Osteocyte (in vitro differentiated cells): ENCODE measurements at places on chromosomes 6 and 20. TPM values are rescaled to one million over a fixed set of nuclear protein-coding genes. Genes with fewer than 3 reads are reported as not detected.

- peaks cover 4% of the 10 kb centered on the region for H3K4me1 ChIP-seq
- DNase-seq = no peak
- no peaks in the 10 kb centered on the region for H3K27me3 ChIP-seq
Measured at GRCh38 chr6:153849072-153849779, 189.8 kb upstream of the OPRM1 start.

DNA sequence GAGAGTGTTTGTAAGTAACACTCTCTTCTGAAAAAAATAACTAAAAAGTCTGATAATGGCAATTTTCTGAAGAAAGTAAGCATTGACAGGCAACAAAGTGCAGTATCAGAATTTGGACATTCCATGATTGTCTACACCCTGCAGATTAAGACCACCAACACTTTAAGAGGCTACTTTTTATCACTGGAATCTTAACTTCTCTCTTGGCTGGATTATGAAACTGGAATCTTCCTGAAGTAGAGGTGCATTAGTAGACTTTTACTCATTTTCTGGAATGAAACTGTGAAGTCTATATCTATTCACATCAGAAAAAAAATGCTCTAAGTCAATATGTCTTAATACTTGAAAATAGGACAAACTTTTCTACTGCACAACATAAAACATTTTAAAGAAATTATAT, 547.5 kb downstream of the COL12A1 start:
- peaks cover 18% of the 10 kb centered on the region for H3K36me3 ChIP-seq
- peaks cover 33% of the 10 kb centered on the region for H3K4me1 ChIP-seq
- H3K4me3 ChIP-seq = no peak overlapping the region
- no peak overlapping the region for H3K27ac ChIP-seq
- no peak for DNase-seq

GRCh38 chr20:35318502-35319157, 26.4 kb upstream of the FAM83C start:
- H3K4me3 ChIP-seq = no peak overlapping the region
- H3K27me3 ChIP-seq = no peaks in the 10 kb centered on the region
- H3K27ac ChIP-seq = peak overlapping the region; percentile 61
- peaks cover 76% of the 10 kb centered on the region for H3K4me1 ChIP-seq

GRCh38 chr20:50310673-50311051, 120.0 kb downstream of the CEBPB start:
- peak overlapping the region; percentile 15 for H3K27ac ChIP-seq
- H3K4me1 ChIP-seq = peaks cover 58% of the 10 kb centered on the region
- H3K4me3 ChIP-seq = no peak overlapping the region
- no peak for DNase-seq
- no peaks in the 10 kb centered on the region for H3K27me3 ChIP-seq

DNA sequence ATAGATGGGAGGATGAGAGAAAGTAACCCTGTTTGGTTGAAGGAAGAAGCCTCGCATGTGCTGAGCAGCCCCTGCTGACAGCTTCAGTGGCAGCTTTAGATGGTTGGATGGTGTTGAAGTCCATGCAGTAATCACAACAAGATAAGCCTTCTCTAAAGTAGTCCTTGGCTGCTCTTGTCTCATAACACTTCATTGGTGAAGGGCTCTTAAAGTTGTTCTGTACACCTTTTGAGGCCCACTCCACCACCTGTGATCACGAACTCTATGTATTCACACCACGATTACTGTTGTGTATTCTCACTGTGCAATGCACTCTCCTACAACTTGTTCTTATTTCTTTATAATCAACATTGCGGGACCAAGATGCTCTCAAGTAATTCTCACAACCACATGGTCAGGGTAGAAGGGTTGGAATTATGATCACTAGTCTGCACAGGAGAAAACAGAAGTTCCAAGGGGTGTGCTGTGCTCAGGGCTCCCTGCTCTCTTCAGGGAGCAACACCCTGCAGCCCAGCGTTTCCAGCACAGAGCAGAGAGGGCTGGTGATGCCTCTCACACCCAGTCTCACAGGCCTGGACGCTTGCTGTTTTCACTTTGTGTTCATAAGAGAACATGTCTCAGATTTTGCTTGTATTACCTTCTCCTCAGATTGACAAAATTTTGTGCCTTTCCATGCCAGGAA, 294.4 kb downstream of the SMOC2 start:
- no peak for DNase-seq
- H3K4me1 ChIP-seq = peaks cover 2% of the 10 kb centered on the region
- H3K27ac ChIP-seq = no peak overlapping the region

Gene MYB
- 0.83 and 0.86 TPM in 2 replicates for total RNA-seq

DNA sequence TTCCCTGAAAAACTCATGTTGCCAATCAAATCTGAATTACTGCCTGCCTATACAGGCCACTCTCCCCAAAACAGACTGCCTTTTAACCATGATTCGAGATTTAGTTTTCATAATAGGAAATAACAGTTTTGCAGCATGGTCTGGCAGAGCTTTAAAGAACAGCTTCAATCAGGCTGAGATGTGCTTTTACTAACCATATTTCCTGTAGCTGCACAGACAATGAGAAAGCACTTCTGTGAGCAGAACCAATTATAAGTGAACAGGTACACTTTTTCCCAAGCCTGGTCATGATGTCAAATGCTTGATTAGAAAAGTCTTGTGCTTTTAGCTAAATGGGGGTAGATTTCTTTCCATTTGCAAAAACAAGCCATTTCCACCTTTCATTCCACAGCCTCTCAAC, 108.2 kb downstream of the THEMIS start:
- no peak for DNase-seq
- no peak overlapping the region for H3K27ac ChIP-seq
- H3K4me3 ChIP-seq = no peak overlapping the region
- no peaks in the 10 kb centered on the region for H3K4me1 ChIP-seq
- peaks cover 9% of the 10 kb centered on the region for H3K27me3 ChIP-seq

DNA sequence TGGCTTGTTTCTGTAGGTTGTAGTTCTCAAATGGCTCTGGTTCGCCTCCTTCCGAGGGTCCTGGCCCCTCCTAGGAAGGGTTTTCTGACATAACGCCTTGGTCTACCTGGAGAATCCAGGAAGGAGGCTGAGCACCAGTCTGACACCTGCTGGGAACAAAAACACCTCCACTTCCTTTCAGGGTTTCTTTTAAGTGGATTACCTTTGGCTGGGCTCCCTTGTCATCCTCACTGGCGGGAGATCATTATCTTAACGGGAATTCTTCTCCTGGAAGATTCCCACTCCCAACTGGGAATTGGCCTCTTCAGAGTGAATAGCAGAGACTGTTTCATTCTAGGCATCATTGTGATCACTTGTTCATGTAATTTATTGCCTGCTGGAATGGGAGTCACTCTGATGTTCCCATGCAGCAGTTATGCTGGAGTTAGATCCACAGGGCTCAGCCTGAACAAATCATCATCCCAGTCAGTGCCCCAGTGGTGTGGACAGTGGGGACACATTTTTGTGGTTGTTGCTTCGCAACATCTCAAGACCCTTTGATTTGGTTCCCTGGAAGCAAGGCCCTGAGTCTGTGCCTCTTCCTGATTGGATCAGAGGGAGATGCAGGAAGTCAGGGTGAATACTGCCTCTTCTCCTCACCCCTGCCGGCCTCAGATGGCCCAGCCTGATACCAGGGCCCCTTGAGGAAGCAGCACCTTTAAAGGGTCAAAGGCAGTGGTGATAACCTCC, 49.1 kb downstream of the LYRM2 start:
- no peak for DNase-seq
- no peak overlapping the region for H3K27ac ChIP-seq
- H3K4me1 ChIP-seq = no peaks in the 10 kb centered on the region
- H3K4me3 ChIP-seq = no peak overlapping the region
- no peaks in the 10 kb centered on the region for H3K27me3 ChIP-seq

DNA sequence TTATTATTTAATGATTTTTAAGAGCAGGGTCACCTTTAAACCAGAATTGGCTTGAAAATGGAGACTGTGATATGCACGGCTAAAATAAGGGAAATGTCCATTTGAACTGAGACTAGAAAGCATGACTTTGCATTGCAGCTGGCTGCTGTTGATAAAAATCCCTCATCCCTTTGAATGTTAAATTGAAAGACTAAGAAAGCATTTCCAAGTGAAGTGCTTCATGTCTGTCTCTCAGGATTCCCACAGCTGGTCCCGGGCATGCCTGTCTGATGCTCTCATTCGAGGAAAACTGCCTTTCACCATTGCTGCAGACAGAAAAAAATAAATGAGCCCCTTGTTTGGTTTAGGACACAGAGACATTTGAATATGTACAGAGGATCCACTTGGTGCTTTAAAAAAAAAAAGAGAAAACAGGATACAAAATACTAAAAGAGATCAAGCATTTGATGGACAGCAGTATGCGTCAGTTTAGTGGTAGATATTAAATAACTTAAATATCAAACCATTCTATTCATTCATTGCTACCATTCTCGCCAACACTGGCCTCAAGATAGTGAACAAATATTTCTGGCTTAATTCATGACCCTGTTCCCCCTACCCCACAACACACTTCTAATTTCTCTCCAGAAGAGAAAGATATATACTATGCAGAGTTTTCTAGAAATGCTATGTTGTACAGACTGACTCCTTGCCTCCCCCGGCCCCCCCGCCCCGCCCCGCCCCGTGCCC, 55.0 kb downstream of the TBC1D7 start:
- no peaks in the 10 kb centered on the region for H3K4me1 ChIP-seq
- no peak for DNase-seq
- no peak overlapping the region for H3K4me3 ChIP-seq
- no peaks in the 10 kb centered on the region for H3K36me3 ChIP-seq
- H3K27ac ChIP-seq = no peak overlapping the region

DNA sequence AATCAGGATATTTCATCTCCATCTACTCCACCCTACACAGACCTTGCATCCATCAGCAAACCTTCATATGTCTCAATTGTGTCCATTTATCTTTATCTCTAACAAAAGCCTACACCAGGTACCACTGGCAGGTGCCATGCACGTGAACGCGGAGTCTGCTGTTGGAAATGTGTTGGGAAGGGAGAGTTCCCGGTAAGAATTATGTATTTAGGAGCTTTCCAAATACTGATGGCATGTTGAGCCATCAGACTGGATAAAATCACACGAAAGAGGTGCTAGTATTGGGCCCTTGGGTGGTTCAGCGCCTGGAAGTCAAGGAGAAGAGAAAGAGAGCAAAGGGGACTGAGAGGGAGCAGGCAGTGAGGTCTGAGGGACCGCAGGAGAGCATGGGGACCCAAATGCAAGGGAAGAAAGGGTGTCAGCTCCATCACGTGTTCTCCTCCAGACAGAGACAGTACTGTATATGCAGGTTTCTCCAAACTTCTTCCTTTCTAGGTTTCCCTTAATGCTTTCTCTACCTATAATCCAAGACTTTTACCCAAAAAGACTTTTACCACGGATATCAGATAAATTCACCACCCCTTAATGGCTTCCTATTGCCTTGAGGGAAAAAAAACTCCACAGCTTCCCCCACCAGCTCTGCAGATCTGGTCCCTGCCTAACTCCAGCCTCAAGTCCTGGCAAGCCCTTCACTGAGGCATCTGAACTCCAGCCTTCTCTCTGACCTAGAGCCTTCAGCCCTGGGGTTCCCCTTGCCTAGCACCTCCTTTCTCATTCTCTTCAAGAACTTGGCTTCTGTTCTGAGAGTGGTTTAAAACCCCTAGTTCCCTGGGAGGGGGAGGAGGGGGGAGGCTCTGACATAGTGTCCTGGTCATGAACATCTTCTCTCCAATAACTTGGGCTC, 4.8 kb upstream of the ZNF217 start:
- H3K36me3 ChIP-seq = no peaks in the 10 kb centered on the region
- H3K4me3 ChIP-seq = no peak overlapping the region
- no peaks in the 10 kb centered on the region for H3K27me3 ChIP-seq
- peak; percentile 56 for DNase-seq
- H3K27ac ChIP-seq = no peak overlapping the region

DNA sequence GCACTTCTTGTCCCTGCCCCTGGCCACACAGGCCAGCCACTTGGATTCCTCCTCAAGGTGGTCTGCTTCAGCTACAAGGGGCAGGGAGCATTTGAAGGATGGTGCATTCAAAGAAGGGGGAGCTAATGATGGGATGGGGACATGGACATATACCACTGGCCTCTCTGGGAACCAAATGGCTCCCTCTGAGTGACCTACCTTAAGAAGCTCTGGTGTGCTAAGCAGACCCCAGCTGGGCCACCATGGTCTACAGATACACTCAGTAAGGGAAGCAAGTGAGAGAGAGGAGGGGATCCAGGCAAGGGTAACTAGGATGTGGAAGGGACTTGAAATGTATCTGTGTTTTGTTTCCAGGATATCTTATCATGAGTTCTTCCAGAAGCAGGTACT, 62.4 kb downstream of the TTI1 start:
- H3K4me3 ChIP-seq = no peak overlapping the region
- peaks cover 16% of the 10 kb centered on the region for H3K4me1 ChIP-seq
- DNase-seq = no peak
- peaks cover 33% of the 10 kb centered on the region for H3K27me3 ChIP-seq
- H3K36me3 ChIP-seq = peaks cover 6% of the 10 kb centered on the region

Gene PSORS1C1
- total RNA-seq = 3.2 and 6.2 TPM in 2 replicates

DNA sequence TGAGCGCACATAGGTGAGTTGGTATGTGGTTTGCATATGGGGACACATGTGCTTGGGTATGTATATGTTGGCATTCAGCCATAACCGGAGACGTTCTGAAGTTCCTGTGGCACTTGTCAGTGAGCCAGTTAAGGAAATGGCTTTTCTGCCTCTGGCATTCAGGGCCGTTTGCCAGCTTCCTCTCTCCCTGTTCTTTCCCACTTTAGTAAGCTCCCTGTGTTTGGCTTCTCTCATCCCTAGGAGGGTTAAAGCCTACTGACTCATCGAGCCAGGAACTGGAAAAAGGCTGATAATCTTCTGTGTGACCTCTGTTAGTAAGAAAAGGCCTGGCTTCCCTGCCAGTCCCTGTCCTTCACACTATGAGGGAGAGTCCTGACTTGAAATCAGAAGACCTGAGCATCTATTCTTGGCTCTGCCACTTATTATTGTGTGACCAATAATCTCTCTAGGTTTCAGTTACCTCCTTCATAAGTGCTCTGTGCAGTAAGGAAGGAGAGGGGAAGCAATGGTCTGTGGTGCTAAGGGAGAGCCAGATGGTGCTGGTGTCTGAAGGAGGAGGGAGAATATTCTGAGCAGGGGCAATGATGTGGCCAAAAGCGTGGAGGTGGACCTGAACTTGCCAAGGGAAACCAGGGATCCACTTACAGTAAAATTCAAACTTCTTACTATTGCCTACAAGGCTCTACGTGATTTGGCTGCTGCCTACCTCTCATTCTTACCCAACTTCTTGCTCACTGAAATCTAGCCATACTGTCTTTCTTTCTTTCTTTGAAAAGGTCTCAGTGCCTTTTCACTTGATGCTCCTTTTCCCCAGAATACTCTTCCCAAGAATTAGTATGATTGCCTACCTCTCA, 31.4 kb downstream of the ACSS2 start:
- no peak for DNase-seq
- H3K27me3 ChIP-seq = no peaks in the 10 kb centered on the region
- peaks cover under 1% of the 10 kb centered on the region for H3K36me3 ChIP-seq
- H3K4me3 ChIP-seq = peak overlapping the region; percentile 11

- no peak for DNase-seq
- H3K4me1 ChIP-seq = no peaks in the 10 kb centered on the region
- no peak overlapping the region for H3K4me3 ChIP-seq
- H3K27ac ChIP-seq = no peak overlapping the region
- H3K36me3 ChIP-seq = no peaks in the 10 kb centered on the region
- H3K27me3 ChIP-seq = peaks cover 6% of the 10 kb centered on the region
Measured at GRCh38 chr20:2451939-2452732, 18.5 kb downstream of the SNRPB start.
